Esophagus squamous epithelium (tissue), 5 donors: ENCODE measurements at places on chromosomes 3 and 15.

GRCh38 chr3:171874251-171874681, 31.1 kb downstream of the TMEM212 start:
- DNase-seq: no peak

DNA sequence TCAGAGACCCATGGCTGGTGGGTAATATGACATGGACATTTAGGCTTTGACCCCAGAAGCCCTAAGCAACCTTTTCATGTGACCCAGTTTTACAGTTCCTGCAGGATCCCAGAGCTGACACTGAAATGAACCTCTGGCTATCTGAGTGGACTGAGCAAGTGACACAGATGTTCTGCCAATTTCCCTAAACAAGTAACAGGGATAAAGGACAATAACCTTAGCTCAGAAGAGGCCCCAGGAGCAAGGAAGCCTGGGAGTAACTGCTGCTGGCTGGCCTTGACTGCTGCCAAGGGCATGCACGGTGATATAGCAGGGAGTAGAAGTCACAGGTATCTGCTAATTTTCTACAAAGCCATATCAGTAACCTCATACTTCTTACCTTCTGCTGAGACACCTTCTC, 177.9 kb downstream of the CHL1 start:
- no peak for DNase-seq

DNA sequence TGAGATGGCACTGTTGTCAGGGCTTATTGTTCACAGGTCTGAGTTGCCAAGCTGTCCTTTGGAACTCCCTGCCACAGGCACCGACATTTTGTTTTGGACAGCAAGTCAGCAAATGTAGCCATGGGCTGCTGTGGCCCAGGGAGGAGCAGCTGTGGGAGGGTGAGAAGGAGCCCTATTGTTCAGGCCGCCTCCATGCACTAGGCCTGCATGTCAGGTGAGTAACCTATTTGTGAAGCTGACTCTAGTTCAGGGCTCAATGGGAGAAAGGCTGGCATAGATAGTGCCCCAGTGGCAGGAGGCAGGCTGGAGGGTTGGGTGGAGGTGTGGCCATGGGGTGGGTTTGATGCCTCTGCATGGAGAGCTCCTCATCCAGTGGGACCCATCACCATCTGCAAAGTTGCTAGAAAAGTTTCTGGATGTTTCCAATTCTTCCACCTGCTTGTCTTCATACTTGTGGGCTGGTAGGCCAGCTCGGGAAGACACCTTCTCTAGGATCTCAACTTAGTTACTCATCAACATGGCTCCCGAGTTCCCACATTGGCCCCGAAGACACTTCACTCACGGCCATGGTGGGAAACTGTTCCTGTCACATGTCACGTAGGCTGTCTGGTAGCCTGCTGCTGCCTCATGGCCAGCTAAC, 19.5 kb downstream of the AMOTL2 start:
- DNase-seq: no peak

- no peak for DNase-seq
Measured at GRCh38 chr3:117145677-117146076, 436.1 kb downstream of the TUSC7 start.

GRCh38 chr3:41200669-41201021, 1.3 kb downstream of the CTNNB1 start:
- DNase-seq: no peak

GRCh38 chr3:95459706-95460105, 1354.7 kb upstream of the EPHA6 start:
- DNase-seq: no peak

- DNase-seq: no peak
Measured at GRCh38 chr3:39911465-39912309, 102.3 kb downstream of the MYRIP start.

DNA sequence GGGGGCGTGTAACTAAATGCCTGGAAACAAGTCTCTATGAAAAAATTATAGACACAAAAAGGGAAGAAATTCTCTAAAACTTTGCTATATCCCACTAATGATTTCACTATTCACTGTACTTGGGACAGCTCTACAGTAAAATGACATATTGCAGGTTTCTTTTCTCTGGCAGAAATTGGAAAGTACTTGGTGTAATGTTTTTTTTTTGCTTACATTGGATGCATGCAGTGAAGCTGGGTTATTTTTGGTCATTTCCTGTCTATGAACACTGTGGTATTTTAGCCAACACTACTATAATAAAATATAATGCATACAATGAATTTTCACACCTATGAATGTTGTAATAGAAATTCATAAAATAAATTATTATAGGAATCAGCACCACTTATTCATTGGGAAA, 109.7 kb downstream of the LRRC49 start:
- no peak for DNase-seq
